ENCODE measurements at places on chromosomes 13 and 19. TPM values are rescaled to one million over a fixed set of nuclear protein-coding genes. Genes with fewer than 3 reads are reported as not detected.

SH2D3A gene
- total RNA-seq = 68.7 TPM

SMIM44 gene
- not detected for total RNA-seq

POLR1G gene
- total RNA-seq = 6.9 TPM

PSG2 gene
- not detected for total RNA-seq

EBI3 gene
- 1.5 TPM for total RNA-seq

Measured in ureter (tissue), 1 donor.